ENCODE measurements at places on chromosomes 13 and 19. TPM values are rescaled to one million over a fixed set of nuclear protein-coding genes. Genes with fewer than 3 reads are reported as not detected.

Gene SLC15A1
- 0.25 TPM for total RNA-seq

Gene CCDC70
- not detected for total RNA-seq

Gene BCL3
- total RNA-seq = 12.2 TPM

DNA sequence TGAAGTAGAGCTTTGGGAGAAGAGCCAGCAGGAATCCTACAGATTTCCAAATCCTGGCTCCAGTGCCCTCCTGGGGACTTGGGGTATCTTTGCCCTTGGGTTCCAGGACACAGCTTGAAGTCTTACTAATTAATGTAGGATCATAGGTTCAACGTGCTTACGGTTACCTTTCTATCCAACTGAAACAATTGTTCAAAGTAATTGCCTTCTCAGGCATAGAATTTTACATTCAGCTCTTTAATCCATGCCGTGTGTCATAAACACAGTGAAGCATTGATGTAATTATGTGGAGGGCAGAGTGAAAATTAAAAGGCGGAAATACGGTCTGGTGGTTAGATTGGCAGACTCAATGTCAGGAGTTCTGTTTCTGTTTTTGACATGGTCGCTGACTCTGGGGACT, 170.4 kb downstream of the COG6 start:
- DNase-seq = no peak

DNA sequence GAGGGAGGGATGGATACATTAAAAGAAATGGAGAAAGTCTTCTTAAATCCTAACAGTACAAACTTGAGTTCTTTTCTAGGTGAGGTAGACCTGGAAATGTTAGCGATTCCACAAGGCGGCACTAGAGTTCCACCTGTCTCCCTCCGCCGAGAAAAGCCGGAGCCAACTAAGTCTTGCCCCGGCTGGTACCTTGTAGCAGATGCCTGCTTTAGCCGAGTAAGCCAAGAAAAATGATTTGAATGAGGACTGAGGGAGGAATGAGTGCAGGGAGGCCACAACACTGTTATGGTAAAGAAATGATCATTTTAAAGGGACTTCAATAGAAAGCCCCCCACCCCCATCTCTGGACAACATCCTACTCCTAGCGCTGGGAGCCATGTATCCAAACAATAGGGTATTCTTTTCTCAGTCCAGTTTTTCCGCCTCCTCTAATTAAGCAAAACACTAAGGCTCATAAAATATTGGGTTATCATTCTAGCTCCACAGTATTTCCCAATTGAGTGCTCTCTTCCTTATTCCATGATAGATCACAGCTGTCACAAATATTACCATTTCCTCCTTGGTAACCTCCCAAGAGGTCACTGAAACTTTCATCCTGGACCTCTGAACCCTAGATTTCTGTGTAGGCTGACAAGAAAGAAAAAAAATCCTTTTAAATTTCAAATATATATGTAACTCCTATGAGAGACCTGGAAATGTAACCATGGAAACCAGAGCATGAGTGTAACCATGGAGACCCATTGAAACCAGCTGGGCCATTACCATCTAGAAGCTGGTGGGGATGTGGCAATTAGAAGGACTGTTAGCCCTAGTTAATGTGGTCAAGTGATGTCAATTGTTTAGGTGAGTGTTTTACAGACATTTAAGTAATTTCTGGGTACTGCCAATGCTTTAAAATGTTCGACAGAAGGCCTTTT, 58.3 kb downstream of the GPALPP1 start:
- peak; percentile 33 for DNase-seq

DNA sequence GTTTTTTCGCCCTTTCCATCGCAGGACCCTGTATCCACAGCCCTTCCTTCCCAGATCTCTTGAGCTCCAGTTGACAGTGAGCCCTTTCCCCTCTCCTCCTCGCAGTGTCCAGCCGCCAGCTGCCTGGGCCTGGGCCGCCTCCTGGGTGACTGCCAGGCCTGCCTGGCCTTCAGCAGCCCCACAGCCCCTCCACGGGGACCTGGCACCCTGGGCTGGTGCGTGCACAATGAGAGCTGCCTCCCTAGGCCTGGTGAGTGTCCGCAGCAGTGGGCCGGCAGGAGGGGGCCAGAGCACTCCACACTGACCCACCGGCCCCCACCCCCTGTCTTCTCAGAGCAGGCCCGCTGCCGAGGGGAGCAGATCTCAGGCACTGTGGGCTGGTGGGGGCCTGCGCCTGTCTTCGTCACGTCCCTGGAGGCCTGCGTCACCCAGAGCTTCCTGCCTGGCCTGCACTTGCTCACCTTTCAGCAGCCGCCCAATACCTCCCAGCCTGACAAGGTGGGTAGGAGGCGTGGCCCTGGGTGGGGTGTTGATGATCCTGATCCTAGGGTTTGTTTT, 19.0 kb downstream of the MEGF8 start:
- no peak for DNase-seq

DNA sequence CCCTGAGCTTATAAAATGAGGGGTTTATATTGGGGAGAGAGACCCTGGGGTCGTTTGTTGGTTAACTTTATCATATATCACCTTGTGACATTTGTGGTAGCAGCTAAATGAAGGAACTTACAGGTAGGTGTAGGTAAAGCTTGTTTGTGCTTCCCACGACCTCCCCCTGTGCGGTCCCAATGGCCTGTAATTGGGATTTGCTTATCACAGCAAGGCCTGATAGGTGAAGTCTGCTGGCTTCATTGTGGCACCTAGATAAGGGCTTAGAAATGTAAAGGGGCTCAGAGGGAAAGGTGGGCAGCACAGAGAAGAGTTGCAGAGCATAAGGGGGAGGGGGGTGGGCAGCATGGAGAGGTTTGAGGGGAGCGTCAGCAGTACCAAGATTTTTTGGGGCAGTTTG, 35.5 kb upstream of the MLNR start:
- no peak for DNase-seq
